Stimulated activated CD8-positive, alpha-beta memory T cell treated with anti-CD3 and anti-CD28 coated beads, Interleukin-12 subunit alpha, Interleukin-12 subunit beta, amount 100 ng/mL, for 1 hour (primary cell): ENCODE measurements at places on chromosomes 13 and 19.

DNA sequence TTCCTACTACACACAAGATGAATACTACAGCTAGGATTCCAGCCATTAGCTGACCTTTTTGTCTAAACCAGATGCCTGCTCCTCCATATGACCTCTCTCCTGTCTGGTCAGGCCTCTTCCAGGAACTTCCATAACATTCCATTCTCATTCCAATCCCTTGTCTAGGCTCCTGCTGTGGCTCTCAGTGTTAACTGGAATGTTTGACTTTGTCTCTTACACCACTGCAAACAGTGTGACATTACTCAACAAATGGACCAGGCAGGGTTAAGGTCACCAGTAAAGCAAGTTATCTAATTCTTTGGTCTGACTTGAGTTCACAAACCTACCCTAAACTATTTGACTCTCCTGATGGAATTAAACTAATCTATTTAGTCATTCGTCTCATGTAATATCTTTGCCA, 2.1 kb upstream of the GPC6 start:
- DNase-seq, result no peak

GRCh38 chr13:40519637-40520036, 146.8 kb downstream of the FOXO1 start:
- DNase-seq, result no peak

GRCh38 chr13:75123428-75123827, 358.5 kb downstream of the TBC1D4 start:
- no peak for DNase-seq

DNA sequence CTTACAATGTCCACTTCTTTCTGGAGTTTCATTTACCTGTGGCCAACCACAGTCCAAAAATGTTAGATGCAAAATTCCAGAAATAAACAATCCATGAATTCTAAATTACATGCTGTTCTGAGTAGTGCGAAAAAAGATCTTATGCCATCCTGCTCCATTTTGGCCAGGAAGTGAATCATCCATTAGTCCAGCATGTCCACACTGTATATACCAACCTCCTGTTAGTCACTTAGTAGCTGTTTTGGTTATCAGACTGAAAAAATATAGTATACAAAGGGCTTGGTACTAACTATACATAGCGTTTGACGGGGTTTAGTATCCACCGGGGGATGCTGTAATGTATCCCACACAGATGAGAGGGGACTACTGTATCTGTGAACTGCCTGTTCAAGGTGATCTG, 618.0 kb upstream of the ARGLU1 start:
- DNase-seq, result no peak

- DNase-seq, result no peak
Measured at GRCh38 chr19:11069561-11069960, 19.7 kb upstream of the LDLR start.
